ENCODE measurements at places on chromosomes 3 and 15. TPM values are rescaled to one million over a fixed set of nuclear protein-coding genes. Genes with fewer than 3 reads are reported as not detected.

- no peak for DNase-seq
Measured at GRCh38 chr3:146715170-146715569, 110.0 kb upstream of the PLSCR5 start.

DNA sequence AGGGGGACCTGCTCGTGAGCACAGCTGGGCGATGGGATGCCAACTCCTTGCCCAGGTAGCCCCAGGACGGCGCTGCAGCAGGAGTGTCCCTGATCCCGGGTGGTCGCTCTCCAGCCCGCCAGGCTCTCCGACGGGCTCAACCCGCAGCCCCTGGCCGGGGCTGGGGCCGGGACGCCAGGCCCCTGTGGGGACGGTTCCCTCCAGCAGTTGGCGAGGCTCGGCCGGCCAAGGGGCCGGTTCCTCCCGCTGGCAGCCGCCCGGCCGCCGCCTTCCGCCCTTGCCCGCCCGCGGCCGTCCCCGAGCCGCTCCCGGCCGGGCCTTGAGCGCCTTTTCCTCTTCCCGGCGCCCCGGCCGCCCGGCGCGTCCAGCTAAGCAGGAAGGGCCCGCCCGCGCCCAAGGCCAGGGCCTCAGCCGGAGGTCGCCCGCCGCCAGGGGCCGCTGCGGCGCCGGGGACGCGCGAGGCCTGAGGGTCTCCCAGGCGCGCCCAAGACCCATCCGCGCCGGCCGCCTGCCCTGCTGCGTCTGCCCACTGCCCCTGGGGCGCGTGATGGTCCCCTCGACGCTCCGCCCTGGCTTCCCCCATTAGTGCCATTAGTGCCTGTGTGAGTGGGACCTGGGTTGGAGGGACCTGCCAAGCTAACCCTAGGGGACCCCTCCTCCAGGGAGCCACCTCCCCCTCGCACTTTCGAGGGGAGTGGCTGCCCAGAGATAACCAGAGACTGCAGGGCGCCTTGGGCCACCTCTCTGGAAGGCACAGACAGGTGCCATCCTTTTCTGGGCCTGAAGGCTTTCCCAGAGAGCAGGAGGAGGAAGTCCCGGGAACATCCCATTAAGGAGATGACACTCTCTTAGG lies 106.4 kb downstream of the FBLN2 start:
- DNase-seq = no peak

Gene SORD
- 61.1 TPM for polyA plus RNA-seq

GRCh38 chr15:60426870-60427508 lies 29.2 kb upstream of the ANXA2 start:
- no peak for DNase-seq

Gene PIF1
- 7.2 TPM for polyA plus RNA-seq

Gene KLF15
- 1.4 TPM for polyA plus RNA-seq

Gene EPHA6
- 1.6 TPM for polyA plus RNA-seq

Gene AVEN
- polyA plus RNA-seq = 10.0 TPM

GRCh38 chr3:128461731-128462130 lies 5.0 kb downstream of the DNAJB8 start:
- DNase-seq = no peak

GRCh38 chr3:65975032-65975431 lies 63.7 kb downstream of the MAGI1 start:
- DNase-seq = no peak

DNA sequence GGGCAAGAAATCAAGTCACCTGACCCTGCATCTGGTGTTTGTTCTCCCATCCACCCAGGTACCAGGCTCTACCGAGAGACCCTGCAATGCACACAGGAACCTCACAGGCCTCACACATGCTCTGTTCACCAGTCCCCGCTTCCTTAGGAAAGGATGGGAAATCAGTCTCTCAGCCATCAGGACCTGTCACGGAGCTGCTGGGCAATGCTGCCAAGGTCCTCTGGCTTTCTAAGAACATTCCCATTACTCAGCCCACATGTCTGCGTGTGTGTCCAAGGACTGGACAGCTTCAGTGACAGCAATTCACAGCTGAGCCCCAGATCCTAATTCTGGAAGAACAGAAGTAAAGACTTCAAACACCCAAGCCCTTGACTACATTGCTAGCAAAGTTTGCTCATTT lies 6.5 kb upstream of the SRGAP3 start:
- no peak for DNase-seq

DNA sequence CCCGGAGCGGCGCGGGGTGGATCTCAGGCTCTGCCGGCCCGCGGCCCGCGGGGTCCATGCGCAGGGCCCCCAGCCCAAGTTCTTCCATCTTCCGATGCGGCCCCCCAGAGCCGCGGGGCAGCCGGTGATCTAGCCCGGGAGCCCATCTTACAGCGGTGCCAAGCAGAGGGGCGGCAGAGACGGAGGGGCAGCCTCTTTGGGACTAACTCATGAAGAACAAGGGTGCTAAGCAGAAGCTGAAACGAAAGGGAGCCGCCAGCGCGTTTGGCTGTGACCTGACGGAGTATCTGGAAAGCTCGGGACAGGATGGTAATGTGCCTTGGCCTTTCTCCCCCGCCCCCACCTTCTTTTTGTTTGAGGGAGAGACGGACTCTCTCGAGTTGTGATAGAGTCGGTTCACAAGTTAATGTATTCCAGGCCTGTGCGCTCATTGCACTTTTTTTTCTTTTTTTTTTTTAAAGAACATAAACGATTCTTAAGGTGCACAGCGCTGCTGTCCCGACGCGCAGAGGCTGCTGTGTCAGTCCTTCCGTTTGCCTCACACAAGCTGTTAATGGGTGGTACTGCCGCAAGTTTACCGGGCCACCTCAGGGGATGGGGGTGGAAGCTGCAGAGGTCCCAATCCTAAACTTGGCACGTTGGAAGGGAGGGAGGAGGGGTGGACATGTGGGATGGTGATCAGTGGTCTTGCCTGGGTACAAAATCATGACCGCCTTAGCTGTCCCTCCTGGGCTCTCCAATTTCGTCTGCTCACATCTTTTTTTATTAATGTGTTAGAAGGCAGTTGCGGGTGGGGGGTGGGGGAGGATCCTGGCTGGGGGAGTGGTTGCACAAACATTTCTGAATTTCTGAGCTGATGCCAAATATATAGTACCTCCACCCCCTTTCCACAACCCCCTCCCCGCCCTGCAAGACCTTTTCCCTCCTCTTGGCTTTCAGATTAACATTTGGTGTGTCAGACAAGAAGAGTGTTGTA lies 801 bp downstream of the ARHGAP31 start:
- peak; percentile 21 for DNase-seq

Gene NR2E3
- 0.54 TPM for polyA plus RNA-seq

GRCh38 chr3:157500232-157500631 lies 3.0 kb downstream of the VEPH1 start:
- no peak for DNase-seq

Gene MST1
- 464 TPM for polyA plus RNA-seq

DNA sequence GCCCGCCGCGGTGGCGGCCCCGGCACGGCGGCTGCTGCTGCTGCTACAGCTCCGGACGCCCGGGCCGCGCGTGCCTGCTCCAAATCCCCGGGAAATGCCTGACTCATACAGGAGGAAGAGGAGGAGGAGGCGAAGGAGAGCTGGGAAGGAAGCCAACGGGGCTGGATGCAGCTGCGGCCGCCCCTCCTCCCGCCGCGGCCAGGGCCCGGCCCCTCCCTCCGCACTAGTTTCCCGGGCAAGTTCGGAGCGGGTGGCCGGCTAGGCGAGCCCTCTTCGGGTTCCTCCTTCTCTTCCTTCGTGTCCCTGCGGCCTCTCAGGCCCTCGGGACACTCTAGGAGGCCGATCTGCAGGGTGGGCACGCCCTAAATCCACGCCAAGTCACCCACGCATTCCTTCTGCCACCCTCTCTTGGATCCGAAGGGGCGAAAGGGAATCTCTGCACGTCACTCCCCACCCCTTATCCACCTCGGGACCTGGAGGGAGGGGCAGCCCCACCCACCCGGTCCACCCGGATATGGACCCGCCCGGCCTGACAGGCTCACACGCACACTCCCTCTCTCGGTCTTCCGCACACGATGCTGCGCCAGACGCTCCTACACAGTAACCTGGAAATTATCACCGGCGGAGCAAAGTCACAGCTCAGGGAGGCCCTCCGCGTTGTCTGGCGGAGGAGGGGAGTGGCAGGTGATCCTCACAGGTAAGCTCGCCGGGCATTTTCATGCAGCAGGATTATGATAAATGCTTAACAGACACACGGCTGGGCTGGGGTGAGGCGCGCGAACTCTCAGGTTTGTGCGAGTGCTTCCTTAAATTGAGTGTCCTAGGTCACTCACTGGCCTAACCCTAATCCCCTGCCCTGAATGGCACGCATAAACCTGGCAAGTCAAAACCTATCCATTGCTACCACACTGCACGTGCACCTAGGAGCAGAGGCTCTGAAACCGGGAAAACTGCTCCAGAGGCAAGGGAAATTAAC lies at the start of the genes OSBPL10 and ZNF860:
OSBPL10 (minus strand) TSS at position 57 of the 976 bp plus-strand sequence. CDS start 83 bp downstream, outside the sequence.
ZNF860 (plus strand) TSS at position 545 of the 976 bp plus-strand sequence. CDS start 7,330 bp downstream, outside the sequence.
- DNase-seq = peak; percentile 98

GRCh38 chr3:186931532-186932280 lies 1.4 kb downstream of the ST6GAL1 start:
- DNase-seq = peak; percentile 77

GRCh38 chr3:192597506-192597905 lies 129.8 kb downstream of the FGF12 start:
- no peak for DNase-seq

DNA sequence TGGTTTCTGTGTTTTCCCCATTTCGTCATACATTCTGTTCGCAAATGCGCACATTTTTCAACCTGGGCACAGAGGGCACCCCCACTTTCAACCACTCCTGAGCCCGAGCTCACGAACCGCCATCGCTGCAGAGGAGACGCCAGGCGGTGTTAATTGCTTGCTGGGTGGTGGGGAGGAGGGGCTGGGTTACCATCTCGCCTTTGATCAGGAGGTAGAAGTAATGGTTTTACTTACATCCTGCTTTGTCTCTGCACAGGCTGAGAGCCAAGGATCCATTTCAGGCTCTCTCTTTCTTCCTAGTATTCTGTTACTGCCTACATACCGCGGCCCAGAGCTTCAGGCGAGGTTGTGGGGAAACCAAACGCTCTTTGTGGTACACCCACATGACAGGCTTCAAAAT lies 177.3 kb upstream of the WNT5A start:
- no peak for DNase-seq

DNA sequence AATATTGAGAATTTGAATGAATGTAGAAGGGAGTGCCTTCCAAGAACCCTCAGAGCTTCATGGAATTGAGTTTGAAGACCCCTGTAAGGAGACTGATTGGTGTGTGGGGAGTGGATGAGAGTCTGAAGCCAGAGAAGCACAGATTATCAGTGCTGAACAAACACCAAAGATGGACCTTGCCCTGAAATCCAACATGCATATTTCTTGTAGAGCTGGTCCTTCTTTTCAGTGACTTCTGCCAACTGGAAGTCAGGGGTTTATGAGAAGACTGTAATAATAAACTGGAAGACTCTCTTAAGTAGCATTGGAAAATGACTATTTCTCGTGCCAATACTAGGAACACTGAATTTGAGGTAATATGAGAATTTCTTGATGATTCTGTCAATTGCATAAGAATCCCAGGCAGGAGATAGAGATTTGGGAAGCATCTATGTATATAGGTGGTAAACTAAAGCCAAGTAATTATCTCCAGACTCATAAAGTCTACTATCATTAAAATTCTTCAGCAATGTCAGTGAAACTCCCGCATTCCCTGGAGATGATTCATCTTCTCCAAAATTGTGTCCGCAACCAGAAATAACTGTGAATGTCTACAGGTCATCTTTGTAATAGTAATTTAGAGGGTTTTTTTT lies 213.8 kb downstream of the IL5RA start:
- peak; percentile 82 for DNase-seq

GRCh38 chr15:75620841-75621391 lies 4.6 kb downstream of the SNUPN start:
- DNase-seq = peak; percentile 32

DNA sequence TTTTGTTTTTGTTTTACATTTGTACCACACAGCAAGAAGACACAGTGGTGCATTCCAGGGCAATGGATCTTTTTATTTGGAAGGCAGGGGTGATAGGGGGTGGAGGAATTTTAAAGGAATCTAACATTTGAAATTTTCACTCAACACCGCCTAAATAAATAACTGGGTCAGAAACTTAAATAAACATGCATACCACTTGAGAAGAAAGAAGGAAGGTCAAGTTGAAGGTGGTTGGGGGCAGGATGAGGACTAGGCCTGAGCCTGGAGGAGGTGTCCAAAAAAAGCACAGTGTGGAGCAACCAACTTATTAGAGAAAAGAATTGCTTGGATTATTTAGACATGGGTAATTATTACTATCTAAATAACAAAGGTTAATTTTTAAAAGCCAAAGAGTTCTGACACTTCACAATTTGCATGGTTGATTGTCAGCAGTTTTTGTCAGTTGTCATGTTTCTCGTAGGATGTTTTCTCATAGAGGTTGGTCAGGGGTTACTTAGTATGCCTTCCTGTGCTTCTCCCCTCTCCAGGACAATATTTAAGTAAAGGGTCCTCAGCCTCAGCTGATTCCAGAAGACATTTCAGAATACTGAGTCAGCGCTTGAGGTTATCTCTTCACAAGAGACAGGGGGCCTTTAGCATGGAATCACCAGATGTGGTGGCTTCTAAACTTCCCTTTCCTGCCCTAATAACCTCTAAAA lies 173.7 kb upstream of the SLC2A2 start:
- no peak for DNase-seq

GRCh38 chr3:127730666-127731295 lies 58.0 kb downstream of the ABTB1 start:
- no peak for DNase-seq

DNA sequence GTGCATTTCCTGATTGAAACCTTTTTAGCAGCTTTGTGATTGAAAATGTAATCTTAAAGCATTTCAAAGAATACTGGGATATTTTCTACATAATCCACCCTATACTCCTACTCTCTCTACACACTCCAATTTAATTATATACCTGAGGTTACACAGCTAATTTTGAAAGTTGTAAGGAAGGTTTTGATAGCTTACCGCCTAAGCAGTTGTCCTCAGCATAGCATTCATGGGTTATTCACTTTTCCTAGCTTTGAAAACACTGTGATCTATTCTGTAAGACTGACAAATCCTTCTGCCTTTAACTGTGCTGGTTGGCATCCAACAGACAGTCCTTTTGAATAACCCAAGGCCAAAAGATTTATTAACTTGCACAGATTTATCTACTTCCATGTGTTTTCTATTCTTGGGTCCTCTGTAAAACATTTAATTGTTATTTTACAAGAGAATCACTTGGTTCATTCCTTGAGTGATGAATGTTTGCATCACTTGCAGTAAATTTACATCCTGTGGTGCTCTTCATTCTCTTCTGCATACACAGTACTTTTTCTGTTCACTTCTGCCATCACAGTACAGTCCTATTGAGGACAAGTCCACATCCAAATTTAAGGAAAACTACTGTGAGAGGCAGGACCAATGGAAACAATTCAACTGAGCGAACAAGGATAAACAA lies 44.8 kb downstream of the SERPINI1 start:
- DNase-seq = no peak

- DNase-seq = no peak
Measured at GRCh38 chr3:12278566-12278965, 10.3 kb upstream of the PPARG start.

Gene KCNH8
- 2.2 TPM for polyA plus RNA-seq
